Liver (tissue), 10 donors: ENCODE measurements at places on chromosomes 1 and 21. TPM values are rescaled to one million over a fixed set of nuclear protein-coding genes. Genes with fewer than 3 reads are reported as not detected.

- no peak for DNase-seq
Measured at GRCh38 chr1:61623852-61624251, 101.1 kb downstream of the TM2D1 start.

GRCh38 chr1:54475946-54476516, 69.8 kb upstream of the SSBP3 start:
- no peak for DNase-seq

GRCh38 chr1:111605576-111605975, 14.0 kb upstream of the RAP1A start:
- DNase-seq: no peak

The OR14C36 gene
- not detected for total RNA-seq

DNA sequence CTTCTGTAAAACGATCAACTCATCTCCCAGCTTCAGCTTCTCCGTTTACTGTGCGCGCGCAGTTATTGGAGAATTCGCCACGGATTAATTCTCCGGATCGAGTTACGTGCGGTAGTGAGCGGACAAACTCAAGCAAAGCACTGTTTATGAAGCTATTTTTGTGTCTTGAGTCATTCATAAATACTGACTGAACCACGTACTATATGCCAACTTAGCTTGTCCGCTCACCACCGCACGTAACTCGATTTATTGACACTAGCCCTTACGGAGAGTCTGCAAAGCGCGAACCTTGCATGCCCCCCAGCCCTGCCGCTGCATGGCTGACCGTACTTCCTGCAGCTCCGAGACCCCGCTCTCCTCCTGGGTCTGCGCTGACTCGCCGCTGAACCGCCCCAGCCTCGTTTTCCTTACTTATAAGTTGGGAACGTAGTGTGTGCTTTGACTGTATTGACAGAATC, 773 bp downstream of the CHD1L start:
- DNase-seq: peak; percentile 62

- DNase-seq: no peak
Measured at GRCh38 chr1:46153732-46154131, 21.2 kb upstream of the TSPAN1 start.

DNA sequence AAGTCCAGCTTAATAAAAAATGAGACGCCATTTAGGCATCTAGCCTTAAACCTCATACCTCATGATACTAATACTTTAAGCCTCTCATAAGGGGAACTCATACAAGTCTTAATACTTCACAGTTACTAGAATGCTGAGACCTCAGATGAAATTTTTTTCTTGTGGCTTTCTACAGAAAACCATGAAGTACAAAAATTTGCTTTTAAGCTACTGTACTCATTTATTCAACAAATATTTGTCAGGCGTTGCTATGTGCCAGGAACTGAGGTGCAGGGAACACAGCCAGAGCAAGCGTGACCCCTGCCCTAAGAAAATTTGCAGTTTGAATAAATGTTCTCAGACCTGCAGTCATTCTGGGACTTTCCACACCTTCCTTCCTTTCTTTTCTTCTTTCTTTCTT, 150.6 kb downstream of the MRPL39 start:
- DNase-seq: no peak

DNA sequence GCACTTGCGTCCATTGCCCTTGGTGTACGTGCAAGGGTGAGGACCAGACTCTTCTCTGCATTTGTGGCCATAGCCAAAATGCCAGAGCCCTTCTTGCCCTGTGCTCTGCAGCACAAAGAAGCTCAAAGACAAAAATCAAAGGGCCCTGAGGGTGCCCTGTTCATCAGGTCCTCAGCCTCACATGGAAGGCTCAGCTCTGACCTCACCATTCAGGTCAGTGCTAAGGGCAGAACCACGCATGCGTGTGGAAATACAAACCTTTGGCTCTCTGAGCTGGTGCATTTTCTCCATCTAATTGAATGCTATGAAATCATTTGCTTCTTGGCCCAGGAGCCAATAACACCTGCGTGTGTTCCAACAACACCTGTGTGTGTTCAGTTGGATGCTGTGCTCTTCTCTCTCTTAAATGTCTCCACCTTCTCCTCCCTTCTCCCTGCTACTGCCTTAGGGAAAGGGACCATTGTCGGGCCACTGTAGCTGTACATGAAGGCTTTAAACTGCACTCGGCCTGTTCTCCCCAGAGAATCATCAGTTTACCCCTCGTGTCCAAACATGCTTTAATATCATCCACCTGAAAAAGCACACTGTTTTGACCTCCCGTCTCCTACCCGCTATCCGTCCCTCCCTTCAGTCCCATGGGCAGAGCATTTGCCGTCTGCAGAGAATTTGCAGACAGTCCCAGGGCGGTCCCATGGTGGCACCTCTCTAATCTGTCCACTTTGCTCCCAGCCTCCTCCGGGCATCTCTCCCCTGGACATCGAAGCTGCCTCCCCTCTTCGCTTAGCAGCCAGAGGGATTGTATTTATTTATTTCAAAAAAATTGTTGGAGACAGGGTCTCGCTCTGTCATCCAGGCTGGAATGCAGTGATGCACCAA, 60.6 kb downstream of the EVA1C start:
- no peak for DNase-seq
